ENCODE measurements at places on chromosomes 1 and 21. TPM values are rescaled to one million over a fixed set of nuclear protein-coding genes. Genes with fewer than 3 reads are reported as not detected.

OR6N1 gene
- not detected for total RNA-seq

TNNI3K gene
- total RNA-seq: not detected

DNA sequence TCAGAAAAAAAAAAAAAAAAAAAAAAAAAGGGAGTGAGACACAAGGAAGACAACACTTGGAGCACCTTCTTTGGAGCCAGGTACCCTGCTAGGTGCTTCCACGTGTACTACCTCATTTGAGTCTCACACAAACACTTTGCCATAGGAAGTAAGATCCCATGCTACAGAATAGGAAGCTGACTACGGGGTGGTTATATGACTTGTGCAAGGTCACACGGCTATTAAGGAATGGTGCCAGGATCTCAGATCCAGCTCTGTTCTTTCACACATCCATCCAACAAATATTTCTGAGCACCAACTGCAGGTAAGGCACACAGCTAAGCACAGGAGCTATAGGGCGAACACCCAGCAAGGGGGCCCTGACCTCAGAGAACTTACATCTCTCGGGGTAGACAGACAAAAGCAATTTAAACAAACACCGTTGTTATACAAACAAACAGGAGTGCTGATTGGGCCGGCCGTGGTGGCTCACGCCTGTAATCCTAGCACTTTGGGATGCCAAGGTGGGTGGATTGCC lies 22.4 kb downstream of the PTAFR start:
- DNase-seq: no peak

B3GALT5 gene
- not detected for total RNA-seq

DNA sequence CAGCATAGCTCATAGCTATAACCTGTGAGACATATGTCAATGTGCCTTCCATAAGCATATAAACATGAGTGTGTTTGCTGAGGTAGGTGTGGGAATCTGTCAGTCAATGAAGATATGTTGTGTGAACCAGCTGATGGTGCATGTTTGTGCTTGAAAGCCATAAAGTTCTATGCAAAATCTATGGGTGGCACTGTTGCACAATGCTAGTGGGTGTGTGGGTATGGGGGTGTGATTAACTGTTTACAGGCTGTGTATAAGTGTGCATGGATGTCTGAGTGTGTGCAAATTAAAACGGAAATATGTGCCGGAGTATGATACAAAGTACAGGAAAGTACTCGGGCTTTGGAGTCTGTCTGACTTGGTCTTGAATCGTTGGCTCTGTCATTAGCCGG lies 1.0 kb upstream of the ATP2B4 start:
- peak; percentile 79 for DNase-seq

SRRM1 gene
- 189 TPM for total RNA-seq
